ENCODE measurements at places on chromosomes 12 and 14. TPM values are rescaled to one million over a fixed set of nuclear protein-coding genes. Genes with fewer than 3 reads are reported as not detected.

Gene PPHLN1
- 79.9 TPM for total RNA-seq

Gene HIF1A
- total RNA-seq: 619 TPM

Gene PLBD1
- total RNA-seq: 1.2 TPM

Gene IFI27L2
- 181 TPM for total RNA-seq

Gene CMA1
- total RNA-seq: not detected

Gene RPL10L
- total RNA-seq: not detected

Gene KITLG
- 43.1 TPM for total RNA-seq

Gene SPX
- total RNA-seq: 1.9 TPM

Gene BDKRB2
- total RNA-seq: 33.3 TPM

Gene PTGER2
- total RNA-seq: 4.8 TPM

Gene CHFR
- 33.0 TPM for total RNA-seq

Gene PXN
- total RNA-seq: 22.9 TPM

Gene KRT2
- not detected for total RNA-seq

Gene CYP27B1
- total RNA-seq: 0.74 TPM
